ENCODE measurements at places on chromosomes 7 and 10.

DNA sequence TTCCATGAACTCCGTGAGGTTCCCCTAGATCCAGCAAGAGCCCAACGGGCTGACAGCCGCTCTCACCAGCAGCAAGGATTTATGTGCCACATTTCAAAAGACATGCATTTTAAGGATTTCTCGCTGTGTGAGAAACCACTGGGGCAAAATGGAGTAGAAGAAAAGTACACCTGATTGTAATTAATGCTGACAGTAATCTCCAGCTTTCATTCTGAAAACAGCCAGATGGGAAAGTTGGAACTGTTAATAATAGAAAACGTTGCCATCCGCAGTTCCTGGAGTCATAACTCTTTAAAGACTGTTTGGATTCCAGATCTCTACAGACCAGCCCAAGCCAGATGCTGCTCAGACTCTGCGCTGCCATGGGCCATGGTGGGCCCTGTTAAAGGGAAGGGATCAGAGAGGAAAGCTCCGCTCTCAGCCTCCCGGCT, 216.9 kb upstream of the GLI3 start:
- no peak for DNase-seq

DNA sequence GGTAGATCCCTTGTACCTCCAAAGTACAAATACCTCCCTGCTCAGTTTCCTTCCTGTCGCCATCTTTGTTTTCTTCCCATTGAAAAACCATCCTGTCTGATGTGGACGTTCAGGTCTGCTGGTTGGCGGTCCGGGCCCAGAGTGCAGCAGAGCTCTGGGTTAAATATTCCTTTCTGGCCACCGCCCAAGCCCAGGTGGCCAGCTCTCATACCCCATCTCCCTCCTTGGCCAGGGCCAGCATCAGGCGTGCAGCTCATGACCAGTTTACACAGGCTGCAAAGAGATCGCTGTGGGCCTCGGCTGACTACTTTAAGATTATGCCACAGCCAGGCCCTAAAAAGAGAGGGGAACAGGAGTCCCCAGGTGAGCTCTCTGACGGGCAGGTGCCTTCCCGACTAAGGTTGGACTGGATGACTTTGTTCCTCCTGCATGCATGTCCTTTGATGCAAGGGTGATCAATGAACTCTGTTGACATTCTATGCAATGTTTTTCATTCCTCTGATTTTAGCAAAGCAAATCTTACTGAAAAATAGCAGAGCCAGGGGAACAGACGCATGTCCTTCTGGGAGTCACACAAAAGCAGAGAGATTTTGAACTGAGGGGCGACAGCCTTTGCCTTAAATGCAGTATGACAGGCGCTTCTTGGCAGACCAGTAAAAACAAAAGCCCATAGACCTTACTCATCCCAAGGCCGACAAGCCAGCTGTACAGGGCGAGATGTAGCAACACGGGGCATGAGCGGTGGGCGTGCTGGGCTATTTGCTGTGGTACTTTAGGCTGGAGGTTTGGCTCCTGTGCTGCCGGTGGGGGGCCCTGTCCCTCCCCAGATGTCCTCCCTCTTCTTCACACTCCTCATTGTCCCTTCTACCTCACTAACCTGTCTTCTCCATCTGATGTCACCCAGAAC, 33.3 kb upstream of the SH2B2 start:
- no peak for DNase-seq

GRCh38 chr7:98681951-98682350, 64.9 kb downstream of the NPTX2 start:
- DNase-seq: no peak

DNA sequence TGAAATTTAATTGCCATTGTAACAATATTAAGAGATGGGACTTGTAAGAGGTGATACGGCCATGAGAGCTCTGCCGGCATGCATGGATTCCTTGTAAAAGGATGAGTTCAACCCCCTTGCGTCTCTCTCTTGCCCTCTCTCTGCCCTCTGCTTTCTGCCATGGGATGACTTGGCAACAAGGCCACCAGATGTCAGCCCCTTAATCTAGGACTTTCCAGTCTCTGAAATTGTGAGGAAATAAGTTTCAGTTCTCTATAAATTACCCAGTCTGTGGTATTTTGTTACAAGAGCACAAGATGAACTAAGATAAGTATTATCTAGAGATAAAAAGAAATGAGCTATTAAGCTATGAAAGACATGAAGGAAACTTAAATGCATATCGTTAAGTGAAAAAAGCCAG, 145.7 kb upstream of the AHR start:
- no peak for DNase-seq

All from CD4-positive, alpha-beta T cell treated with Interleukin-15 for 4 hours (primary cell).